GM04504 (cell line): ENCODE measurements at places on chromosomes 5 and 9.

GRCh38 chr5:81400375-81400774 lies 6.4 kb upstream of the ACOT12 start:
- no peak for DNase-seq

DNA sequence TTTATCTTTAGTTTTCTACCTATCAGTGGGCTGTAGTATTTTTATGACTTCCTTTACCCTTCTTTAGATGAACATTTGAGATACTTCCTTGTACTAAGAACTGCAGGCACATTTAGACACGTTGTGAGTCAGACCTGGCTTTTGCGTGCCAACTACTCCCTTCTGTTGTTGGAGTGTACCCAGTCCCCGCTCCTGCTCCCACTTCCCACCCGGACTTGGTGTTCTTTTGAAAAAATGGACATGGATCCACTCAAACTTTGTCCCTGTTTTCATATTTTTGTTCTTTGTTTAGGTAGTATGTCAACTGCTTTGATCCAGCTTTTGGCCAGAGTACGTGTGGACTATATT lies 60.7 kb downstream of the PARP8 start:
- no peak for DNase-seq

DNA sequence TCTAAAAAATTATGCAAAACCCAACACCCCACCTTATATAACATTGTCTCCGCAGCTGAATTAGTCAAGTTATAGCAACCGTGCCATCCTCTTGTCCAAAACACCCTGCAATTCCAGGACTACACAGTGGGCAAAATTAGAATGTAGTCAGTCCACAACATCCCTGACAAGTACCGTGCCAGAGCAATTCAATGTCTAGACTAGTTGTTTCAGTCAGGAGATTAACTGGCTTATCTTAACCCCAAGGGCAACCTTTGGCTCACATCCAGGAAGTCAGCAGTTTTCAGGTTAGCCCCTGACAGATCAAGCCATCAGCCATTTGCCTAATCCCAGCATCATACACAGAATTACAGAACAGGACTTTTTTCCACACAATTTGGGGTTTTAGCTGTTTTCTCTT lies 240.8 kb upstream of the TMEM161B start:
- no peak for DNase-seq

- DNase-seq: peak; percentile 47
Measured at GRCh38 chr9:108784998-108785397, 70.8 kb downstream of the ACTL7B start.

- no peak for DNase-seq
Measured at GRCh38 chr5:159104759-159105144, 5.0 kb upstream of the EBF1 start.

DNA sequence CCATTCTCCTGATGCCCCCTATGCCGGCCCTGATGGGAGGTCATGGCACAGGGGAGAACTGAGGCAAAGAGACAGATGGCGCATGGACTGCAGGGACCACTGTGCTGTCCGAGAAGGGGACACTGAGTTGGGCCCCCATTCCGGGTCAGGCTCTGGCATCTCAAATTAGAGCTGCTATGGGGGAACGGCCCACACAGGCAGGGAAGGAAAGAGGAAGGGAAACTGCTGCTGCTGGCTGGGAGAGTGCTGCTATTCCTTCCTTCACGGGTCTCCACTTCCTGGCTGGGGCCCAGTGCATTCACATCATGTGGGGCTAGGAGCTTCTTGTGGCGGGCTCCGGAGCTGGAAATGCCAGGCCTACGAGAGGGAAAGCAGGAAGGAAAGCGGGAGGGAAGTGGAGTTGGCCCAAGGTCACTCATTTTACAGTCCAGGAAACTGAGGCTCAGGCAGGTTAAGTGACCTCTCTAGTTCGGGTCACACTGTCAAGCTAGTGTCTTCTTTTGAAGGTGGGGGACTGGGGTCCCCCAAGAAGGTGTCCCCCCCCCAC lies 1.3 kb upstream of the CARD19 start:
- DNase-seq: no peak

DNA sequence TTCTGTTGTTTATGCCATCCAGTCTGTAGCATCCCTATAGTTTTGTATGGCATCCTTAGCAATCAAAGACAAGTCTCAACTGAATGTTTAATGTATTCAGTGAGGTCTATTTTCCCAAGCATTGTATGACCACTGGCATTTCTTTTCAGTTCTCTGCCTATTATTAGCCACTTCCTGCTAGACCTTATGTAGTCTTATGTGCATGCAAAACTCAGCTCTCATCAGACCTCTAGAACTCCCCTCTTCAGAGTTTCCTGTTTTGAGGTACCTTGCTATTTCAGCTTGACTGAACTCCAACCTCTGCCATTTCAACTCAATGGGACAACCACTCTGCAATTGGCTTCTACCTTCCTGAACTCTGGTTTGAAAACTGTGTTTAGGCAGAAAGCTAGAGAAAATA lies 113.2 kb downstream of the SLC25A46 start:
- DNase-seq: no peak

DNA sequence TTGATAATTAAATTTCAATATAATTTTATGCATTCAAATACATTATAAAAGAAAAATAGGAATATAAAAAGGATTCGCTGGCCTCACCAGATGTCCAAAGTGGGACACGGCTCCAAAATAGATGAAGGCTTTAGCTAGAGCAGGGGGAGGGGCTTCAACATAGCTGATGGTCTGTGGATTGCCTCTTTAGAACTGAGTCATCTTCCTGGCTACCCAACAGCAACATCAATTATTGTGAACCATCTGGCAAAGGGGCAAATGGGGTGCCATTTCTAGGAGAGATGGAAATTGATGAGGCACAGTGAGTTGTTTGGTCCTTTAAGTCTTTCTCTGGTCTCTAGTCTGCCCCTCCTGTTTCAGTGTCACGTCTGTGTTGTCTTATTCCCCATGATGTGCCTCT lies 44.2 kb upstream of the CD180 start:
- no peak for DNase-seq

GRCh38 chr5:54905942-54906537 lies 79.4 kb downstream of the ESM1 start:
- no peak for DNase-seq

- peak; percentile 1 for DNase-seq
Measured at GRCh38 chr5:61784341-61784740, 452.3 kb downstream of the ZSWIM6 start.

- no peak for DNase-seq
Measured at GRCh38 chr9:83106263-83106662, 43.3 kb upstream of the RASEF start.

GRCh38 chr5:176716320-176716719 lies 69.0 kb downstream of the TSPAN17 start:
- DNase-seq: peak; percentile 52

DNA sequence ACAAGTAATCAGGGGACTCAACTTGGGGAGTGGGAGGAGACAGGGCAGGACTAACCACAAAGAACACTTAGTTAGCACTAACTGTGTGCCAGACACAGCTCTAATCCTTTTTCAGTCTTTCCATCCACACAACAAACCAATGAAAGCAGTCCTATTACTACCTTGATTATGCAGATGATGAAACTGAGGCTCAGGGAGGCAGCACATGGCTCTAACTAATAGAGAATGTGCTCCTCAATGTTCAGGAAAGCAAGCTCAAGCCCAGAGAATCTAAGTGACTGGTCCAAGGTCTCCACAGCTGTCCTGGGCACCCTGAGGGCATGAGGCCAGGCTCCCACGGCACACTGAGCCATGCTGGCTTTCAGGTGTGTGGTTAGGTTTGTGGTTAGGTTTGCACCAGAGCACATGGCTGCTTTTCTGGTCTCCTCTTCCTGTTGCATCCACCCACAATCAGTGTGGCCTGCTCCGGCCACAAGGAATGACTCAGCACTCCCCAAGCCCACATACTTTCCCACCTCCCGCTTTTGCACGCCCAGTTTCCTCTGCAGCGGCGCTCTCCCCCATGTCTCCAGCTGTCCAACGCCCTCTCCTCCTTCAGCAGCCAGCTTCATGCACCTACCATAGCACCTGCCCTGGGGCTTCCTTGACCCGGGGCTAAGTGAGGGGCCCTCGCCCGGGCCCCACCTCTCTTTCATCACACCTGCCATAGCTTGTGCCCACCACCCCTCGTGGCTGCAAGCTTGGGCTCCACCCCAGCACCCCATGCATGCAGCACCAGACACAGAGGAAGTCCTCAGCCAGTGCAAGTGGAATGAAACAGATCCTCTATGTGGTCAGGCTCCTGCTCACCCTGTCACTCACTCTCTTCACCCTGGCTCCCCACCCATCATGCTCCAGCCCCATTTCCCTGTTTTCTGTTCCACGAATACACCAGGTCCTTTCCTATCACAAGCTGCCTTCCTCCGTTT lies 133.1 kb downstream of the GABBR2 start:
- peak; percentile 17 for DNase-seq
